ENCODE measurements at places on chromosomes 1 and 21.

- DNase-seq = no peak
Observed at GRCh38 chr1:230818367-230818766, 50.0 kb downstream of the C1orf198 start.

GRCh38 chr1:77271852-77272580 lies 9.8 kb upstream of the AK5 start:
- DNase-seq = no peak

DNA sequence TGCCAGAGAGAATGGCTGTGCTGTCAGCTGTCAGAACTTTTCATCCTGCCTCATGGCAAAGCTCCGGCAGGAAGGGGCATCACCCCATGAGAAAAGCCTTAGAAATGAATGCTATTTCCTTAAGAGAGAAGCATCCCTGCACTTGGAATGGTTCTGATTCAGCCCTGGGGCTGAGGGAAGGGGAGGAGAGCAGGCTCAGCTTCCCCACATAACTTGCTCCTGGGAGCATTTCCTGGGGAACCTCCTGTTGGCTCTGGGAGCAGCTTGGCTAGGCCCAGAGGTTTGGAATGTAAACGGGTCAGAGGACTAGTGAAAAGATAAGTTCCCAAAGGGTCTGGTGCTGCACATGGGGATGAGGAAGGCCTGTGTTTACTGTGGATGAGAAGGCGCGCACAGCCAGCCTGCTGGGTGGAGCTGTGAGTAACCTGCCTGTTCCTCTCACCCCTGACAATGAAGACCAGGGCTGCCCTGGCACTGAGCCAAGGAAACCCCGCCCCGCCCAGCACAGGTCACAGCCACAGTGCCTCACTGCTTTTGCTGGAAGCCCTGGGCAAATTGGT lies 5.0 kb downstream of the PRELP start:
- DNase-seq = peak; percentile 15

DNA sequence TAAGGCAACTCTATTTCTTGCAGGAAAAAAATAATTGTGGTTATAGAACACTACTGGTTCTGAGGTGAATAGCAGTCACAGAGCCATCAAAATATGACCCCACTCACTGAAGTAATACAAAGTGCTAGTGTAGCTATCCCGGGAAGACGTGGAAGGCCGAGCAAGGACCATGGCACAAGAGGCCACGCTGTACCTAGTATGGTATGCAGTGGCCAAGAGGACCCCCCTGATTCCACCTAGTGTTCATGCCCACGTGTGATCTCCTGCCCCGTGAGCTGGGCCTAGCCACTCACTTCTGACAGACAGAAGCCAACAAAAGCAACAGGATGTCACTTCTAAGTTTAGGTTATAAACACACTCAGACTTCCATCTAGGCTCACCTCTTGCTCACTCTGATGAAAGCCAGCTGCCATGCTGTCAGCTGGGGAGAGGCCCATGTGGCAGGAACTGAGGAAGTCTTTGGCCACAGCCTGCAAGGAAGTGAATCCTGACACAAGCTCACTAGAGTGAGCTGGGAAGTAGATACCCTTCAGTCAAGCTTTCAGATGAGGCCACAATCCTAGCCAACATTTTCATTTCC lies 21.7 kb upstream of the LSS start:
- DNase-seq = no peak

GRCh38 chr1:234607109-234608024 lies 2.6 kb downstream of the IRF2BP2 start:
- DNase-seq = no peak

- DNase-seq = no peak
Observed at GRCh38 chr1:246476771-246477170, 30.3 kb downstream of the SMYD3 start.

GRCh38 chr21:26920055-26920454 lies 46.8 kb downstream of the ADAMTS5 start:
- no peak for DNase-seq

DNA sequence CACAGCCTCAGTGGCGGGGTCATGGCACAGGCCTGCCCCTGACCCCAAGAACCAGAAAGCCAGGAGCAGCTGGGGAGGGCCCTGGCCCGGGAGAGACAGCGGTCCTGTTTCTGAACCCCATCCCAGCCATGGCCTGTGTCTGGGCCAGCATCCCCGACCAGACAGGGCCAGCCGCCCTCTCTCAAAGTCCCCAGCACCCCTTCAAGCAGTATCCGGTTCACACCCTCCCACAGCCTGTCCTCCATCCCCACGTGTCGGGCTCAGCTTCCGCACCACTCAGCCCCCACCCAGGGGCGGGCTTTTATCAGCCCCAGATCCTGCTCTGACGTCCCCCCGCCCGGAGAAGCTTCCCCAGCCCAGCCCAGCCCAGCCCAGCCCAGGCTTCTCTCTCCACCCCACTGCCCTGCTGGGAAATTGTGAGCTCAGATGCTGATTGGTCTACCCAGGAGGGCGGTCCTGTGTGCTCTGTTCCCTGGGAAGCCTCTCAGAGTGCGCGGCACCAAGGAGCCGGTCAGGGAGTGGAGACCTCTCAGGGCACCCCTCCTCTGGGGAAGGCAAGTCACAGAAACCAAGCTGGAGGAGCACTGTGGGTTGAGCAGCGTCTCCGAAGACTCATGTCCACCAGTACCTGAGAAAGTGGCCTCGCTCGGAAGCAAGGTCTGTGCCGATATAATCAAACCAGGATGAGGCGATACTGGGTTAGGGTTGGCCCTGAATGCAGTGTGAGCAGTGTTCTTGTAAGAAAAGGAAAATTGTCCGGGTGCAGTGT lies 4.7 kb upstream of the FAAP20 start:
- peak; percentile 59 for DNase-seq

DNA sequence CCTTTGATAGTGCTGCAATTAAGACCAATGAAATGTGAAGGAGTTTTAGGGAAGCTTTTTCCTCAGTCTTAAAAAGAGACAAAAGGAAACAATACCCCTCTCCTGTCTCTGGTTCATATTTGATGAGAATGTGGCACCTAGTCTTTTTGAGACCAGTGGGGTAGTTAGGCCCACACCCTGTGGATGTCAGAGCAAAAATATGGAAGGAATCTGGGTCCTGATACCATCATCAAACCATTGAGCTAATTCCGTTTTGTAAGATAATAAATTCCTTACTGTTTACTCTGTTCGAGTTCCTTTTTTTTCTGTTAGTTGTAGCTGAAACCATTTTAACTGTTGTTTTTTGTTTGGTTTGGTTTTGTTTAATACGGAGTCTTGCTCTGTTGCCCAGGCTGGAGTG lies 33.3 kb downstream of the PTPRC start:
- DNase-seq = no peak

GRCh38 chr1:36366091-36366661 lies 19.5 kb downstream of the STK40 start:
- DNase-seq = peak; percentile 39

GRCh38 chr1:233960386-233960785 lies 55.9 kb downstream of the SLC35F3 start:
- no peak for DNase-seq

DNA sequence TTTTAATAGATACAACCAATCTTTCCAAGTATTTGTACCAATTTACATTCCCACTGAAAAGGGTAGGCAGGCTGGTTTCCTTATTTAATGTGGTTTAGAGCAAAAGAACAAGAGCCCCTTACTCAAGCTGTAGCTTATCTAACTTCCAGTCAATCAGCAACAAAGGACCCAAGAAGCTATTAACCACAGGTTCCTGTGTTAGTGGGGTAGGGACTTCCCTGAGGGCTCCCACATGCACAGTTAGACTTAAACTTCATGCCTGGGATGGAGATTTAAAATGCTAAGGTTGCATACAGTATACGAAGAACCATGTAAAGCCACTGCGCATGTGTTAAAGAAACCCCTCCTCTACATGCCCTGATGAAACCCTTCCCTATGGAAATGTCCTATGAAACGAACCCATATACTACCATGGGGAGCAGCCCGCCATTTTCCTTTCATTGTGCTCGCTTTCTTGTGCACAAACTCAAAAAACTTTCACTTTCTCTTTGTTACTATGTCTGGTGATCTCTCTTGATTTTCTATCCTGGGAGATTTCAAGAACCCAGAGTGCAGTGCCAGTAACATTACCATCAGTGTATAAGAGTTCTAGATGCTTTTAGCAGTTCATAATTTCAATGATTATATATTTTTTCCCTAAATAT lies 23.3 kb upstream of the ST6GALNAC5 start:
- DNase-seq = no peak

- no peak for DNase-seq
Observed at GRCh38 chr1:58823481-58824010, 39.7 kb upstream of the JUN start.

GRCh38 chr1:169368406-169368769 lies 393 bp downstream of the BLZF1 start:
- DNase-seq = peak; percentile 5

- no peak for DNase-seq
Observed at GRCh38 chr1:42876009-42876408, 29.6 kb downstream of the ZNF691 start.

DNA sequence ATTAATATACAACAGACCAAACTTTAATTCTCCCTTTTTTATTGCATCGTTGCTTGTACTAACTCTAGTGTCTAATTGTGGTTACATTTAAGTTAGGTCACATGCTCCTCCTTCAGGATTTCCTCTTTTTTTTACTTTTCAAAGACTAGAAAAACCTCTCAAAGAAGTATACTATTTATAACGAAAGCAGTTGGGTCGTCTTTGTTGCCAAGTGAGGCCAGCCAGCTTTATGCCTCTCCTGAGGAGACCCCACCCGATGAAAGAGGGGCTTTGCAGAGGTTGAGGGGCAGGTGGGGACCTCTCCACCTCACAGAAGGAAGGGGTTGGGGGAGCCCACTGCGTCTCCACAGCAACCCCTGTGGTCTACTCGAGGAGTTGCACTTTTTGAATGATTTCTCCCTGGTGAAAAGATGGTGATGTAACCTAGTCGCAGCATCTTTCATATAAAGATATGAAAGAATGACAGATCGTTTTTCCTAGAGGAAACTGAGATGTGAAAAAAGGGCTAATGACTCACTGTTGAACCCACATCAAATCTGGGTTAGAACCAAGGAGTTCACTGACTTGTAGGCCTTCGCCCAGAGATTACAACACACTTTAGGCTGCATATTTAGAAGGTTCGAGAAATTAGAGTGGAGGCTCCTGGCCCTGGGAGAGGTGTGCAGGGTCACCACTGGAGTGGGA lies 6.4 kb downstream of the TGFB2 start:
- no peak for DNase-seq

DNA sequence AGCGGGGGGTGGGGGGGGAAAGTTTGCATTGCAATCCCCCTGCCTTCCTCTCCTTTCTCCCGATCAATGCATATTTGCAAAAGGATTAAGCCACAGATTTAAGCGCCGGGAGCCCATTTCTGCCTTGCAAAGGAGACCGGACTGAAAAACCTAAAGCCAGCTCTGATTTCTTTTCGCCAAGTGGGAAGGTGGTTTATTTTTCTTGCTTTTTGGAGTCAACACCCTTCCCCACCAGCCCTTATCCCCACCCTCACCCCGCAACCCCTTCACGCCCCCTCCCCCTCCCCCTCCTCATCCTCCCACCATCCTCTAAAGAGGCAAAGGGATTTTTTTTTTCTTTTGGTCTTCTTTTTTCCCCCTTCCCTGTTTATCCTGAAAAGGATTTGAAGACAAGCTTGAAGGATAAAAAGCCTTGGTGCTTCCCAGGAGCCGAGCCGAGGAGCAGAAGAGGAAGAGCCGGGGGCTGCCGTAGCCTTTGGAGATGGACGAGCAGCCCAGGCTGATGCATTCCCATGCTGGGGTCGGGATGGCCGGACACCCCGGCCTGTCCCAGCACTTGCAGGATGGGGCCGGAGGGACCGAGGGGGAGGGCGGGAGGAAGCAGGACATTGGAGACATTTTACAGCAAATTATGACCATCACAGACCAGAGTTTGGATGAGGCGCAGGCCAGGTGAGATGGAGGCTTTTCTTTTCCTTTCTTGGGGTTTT lies 513 bp downstream of the PBX1 start:
- no peak for DNase-seq

- DNase-seq = no peak
Observed at GRCh38 chr1:114490274-114490693, 20.7 kb downstream of the TRIM33 start.

DNA sequence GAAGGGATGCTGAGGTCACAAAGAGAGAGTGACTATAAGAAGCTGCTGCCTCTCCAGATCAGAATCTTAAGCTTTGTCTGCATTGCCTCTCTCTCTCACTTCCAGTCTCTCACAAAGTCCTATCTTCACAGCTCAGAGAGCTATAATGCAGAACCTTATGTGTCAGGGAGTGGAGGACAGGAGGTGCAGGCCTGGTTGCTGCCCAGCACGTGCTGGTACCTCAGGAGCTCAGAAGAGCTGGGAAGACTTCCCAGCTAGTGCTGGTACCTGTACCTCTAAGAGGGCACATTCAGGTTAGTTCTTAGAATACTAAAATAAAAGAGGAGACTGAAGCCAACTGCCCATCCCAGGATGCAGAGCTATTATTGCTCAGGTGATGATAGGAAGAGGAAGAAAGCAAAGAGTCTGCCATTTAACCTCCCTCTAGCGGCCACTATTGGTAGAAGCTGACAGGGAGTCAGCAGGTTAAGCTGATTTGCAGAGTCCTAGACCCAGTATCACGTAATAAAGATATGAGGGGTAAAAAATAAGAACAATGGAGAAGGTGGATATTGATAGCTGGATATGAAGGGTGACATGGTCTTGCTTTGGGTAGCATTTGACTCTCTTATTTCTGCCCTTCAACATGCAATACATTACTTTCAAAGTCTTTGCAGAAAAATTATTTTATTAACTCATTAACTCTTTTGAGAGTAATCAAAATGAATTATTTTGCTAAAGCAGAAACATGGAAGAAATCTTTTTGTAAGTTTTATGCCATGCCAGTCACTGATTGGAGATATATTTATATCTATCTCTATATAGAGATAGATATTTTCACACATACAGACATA lies 138.1 kb upstream of the HMCN1 start:
- no peak for DNase-seq

- DNase-seq = no peak
Observed at GRCh38 chr21:44285138-44285992, at the start of gene AIRE. Gene AIRE, plus strand, starts transcription at chr21:44285876. Its CDS starts 131 bp downstream, at chr21:44286007.

DNA sequence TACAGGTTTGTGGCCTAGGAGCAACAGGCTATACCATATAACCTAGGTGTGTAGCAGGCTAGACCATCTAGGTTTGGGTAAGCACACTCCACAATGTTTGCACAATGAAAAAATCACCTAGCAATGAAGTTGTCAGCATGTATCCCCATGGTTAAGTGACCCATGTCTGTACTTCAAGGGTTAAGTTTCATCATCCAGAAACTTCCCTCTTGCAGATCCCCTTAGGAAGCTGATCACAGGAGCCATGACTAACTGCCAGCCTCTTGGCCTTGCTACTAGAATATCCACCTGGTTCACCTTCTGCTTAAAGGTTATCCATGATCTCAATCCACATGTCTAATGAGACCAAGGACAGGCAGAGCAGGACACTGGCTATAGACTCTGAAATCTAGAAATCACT lies 3.5 kb upstream of the UBXN10 start:
- no peak for DNase-seq

Measured in activated CD4-positive, CD25-positive, alpha-beta regulatory T cell (primary cell).